ENCODE measurements at places on chromosomes 4 and X.

GRCh38 chrX:119015407-119016237, 41.2 kb downstream of the LONRF3 start:
- DNase-seq: no peak

- no peak for DNase-seq
Observed at GRCh38 chr4:71442336-71442735, 103.5 kb downstream of the SLC4A4 start.

DNA sequence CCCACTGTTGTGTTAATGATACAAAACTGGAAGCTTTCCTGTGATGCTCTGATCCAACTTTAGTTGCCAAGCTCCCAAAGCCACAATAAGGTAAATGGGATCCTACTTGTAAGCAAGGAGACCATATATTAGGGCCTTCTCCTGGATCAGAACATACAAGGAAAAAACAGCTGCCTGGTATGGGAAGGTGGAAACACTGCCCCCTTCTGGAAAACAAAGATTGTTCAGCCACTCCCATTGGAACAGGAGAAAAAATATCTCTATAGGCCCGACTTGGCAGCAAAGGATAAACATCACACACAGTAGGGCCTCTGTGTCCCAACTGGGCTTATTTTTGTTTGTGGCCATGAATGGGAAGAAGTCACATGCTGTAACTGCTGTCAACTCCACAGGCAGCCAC, 166.5 kb downstream of the TBX22 start:
- no peak for DNase-seq

DNA sequence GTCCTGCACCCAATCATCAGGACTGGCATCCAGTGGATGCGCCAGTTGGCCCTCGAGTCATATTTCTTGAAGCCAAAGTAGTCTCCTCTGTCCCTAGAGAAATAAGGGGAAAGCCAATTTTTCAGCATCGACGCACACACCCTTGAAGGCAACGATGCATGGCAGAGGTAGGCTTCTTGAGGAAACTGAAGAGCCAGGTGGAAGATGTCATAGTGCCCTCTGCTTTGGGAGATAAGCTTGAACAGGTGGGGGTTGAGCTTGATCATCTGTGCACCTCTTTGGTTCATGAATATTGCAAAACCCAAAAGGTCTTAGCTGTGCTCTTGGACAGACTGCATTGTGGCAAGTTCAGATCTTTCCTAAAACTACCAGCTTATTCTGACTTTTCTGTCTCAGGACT, 34.6 kb upstream of the WDR1 start:
- DNase-seq: no peak

DNA sequence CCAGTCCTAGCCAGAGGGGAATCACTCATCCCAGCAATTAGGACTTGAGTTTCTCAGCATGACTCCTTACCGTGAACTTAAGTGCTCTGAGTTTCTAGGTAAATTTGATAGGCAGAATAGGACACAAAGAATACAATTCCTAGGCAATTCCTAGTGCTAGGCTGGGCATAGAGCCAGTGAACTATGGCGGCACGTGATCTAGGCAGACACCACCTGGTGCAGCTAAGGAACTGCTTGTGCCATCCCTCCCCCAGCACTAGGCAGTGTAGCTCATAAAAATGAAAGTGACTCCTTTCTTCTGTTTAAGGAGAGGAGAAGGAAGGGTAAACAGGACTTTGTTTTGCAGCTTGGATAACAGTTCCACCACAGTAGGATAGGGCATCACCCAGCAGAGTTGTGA, 736.3 kb upstream of the PCDH7 start:
- no peak for DNase-seq

- DNase-seq: no peak
Observed at GRCh38 chrX:65866146-65866545, 173.7 kb downstream of the VSIG4 start.

- DNase-seq: no peak
Observed at GRCh38 chr4:26050212-26050643, 136.2 kb downstream of the SMIM20 start.

- DNase-seq: no peak
Observed at GRCh38 chrX:140432346-140433175, 72.3 kb downstream of the SOX3 start.

DNA sequence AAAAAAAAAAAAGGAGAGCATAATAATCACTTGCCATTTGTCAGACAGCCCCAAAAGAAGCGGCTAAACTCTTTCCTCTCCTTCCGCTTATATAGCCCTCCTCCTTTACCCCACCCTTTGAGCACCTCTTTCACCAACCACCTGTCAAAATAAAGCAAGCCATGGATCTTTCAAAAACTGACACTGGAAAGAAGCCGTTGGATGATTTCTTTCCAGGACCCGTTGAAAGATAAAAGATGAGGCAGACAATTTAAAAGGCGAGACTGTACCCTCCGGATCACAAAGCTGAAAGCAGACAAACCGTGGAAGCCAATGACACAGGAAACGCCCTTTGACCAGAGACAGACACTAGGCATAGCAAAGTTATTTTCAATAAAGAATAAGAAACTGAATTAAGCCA, 22.6 kb downstream of the GPC4 start:
- DNase-seq: no peak

DNA sequence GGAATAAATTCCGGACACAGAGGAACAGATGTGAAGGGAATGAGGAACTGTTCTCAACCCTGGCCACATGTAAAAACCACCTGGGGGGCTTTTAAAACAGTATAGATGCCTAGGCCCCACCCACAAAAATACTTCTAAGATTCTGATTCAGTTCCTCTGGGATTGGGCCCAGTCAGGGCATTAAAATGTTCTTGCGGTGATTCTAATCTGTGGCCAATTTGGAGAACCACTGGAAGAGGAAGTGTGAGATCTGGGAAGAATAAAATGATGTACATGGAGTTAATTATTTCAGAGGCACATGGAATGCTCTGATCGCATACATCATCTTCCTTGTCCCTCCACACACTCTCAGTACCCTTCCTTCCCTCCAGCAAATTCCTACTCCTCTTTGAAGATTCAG, 192.2 kb downstream of the APBB2 start:
- no peak for DNase-seq

DNA sequence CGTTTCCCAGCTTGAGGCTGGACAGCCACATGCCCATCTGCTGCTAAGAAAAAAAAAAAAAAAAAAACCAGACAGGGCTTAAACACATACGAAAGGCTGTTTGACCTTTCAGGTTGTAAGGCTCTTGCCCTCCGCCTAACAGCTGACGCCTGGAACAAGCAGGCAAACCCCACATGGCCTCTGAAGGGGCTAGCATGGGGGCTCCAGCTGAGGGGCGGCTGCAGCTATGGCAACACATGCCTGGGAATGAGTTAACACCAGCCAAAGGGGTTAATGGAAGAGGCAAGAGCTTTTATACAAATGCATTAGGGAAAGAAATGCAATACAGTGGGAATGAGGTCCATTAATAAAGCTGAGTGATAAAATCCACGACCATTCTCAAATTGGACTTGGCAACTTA, 183.6 kb downstream of the ENOX2 start:
- DNase-seq: no peak

GRCh38 chr4:115883231-115883630, 769.8 kb upstream of the NDST4 start:
- DNase-seq: no peak

GRCh38 chr4:128913228-128913627, 103.7 kb downstream of the JADE1 start:
- DNase-seq: no peak

- DNase-seq: no peak
Observed at GRCh38 chrX:53711436-53711835, 24.9 kb upstream of the HUWE1 start.

- no peak for DNase-seq
Observed at GRCh38 chr4:180598281-180598680, 1644.9 kb upstream of the TENM3 start.

DNA sequence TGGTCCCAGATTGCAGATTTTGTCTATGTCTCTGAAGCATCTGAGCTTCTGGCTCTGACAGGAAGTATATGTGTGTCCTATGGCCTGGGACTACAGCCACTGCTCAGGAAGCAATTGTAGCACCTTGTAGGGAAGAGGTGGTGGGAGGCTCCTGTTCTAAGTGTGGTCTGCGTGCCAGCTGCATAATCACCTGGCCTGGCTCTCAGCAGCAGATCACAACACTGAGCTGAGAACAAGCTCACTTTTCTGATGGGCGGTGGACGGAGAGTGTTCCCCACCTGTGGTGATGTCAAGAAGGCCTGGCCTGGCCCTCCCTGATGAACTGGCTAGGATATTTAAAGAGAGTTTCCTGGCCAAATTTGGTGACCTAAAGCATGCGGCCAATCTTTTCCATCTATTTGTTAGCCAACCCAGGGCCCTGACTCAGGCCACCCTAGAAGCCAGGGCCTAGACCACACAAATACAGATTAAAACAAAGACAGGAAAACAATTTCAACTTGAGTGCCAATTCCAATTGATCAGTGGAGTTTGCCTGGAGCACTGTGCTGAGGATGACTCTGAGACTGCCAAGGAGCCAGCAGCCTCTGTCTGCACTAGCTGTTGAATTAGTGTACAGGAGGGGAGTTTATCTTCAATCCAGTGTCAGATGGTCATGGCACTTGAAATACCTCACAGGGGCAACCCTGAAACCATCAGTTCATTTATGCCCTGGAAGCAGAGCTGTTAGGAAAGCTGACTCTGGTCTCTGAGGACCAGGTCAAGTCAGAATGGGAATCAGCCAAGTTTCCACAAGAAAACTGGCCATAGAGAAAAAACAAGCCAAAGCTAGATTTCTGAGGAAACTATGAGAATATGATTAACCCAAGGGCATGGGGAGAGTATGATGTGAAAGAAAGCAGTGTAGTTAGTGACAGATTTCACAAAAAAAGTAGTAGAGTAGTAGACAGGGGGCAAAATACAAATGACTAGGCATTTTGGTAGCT, 47.4 kb downstream of the PRDM5 start:
- DNase-seq: no peak

DNA sequence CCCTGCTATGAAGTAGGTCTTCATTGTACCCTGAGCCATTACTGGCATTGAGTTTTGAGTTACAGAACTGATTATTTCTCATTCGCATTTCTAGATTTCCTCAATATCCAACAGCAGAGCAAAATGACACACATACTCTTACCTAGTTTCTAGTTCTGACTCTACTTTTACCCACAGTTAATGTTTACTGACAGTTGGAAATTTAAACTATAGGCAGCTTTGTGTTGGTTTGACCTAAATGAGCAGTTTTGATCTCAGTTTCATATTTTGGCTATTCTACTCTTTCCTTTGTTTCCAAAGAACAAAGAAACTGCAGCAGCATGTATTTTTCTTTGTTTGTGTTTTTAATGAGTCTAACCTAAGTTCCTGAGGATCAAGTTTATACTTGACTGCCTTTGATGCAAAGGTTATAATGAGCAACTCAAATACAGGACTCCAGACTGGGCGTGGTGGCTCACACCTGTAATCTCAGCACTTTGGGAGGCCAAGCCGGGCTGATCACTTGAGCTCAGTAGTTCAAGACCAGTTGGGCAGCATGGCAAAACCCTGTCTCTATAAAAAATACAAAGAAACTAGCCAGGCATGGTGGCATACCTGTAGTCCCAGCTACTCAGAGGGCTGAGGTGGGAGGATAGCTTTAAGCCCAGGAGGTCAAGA, 30.4 kb downstream of the TXK start:
- DNase-seq: no peak

DNA sequence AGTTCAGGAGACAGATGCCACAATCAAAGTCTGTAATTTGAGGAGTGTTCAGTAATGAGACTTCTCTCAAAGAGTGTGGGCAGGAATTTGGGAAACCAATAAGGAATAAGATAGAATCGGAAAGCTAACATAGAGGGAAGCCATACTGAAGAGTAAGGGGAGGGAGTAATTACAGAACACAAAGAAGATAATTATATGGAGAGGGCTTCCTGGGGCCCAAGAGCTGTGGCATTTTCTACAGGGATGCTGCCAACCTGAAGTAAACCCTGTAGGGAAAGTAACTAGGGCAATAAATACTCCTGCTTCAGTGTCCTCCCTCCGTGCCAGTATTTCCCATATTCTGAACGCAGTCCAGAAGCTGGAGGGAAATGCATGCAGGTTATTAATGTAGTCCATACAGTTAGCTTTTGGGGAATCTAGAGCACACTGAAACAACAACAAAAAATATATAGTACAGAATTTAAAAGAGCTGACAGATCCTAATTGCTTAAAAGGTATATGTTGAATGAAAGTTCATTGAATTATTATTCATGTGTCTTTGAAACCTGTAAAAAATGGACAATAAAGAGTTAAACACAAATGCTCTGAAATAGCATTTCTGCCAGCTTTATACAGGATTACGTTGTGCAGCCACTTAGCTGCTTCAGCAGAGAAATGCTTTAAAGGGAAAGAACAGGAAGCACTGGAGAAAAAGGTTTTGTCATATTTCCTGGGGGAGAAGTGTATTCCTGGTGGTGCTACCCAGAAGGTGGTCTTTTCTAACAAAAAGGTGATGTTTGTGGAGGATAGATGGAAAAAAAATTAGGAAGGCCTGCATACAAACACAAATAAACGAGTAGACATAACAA, 48.0 kb downstream of the CXXC4 start:
- DNase-seq: no peak

- DNase-seq: no peak
Observed at GRCh38 chr4:99654361-99654761, 3.3 kb downstream of the C4orf54 start.

DNA sequence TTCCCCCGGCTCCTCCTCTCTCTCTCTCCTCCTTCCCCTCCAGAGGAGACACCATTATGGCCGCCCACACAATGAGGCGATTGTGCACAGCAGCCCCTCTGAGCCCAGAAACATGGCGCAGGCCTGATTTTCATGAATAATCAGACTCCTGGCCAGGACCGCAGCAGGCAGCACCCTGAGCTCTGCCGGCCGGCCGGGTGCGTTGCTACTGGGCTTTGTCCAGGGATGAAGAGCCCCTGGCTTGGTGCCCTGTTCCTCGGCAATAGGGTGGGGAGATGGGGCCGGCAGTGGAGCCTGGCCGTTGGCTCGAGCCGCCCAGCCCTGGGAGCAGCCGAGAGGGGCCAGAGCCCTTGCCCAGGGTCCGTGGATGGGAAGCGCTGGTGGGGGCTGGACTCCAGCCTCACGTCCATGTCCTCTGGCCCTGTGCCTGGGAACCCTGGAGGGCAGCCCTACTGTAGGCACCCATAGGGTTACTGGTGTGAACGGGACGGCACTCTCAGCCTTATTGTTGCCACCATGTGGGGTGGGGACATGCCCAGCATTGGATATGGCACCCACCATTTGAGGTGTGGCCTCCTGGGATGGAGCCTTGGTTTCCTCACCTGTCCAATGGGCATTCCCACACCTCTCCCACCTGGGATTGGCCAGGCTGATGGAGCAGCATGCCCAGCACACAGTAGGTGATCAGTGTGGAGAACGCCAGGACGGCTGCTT, 103.0 kb downstream of the SORCS2 start:
- no peak for DNase-seq

Measured in activated CD8-positive, alpha-beta memory T cell treated with anti-CD3 and anti-CD28 coated beads for 1 hour (primary cell).